ENCODE measurements at places on chromosomes 16 and 17. TPM values are rescaled to one million over a fixed set of nuclear protein-coding genes. Genes with fewer than 3 reads are reported as not detected.

The MT1G gene
- 3.9 TPM for polyA plus RNA-seq

The TP53TG3 gene
- polyA plus RNA-seq, result not detected

The ZFPM1 gene
- polyA plus RNA-seq, result 0.90 TPM

The CLEC18A gene
- polyA plus RNA-seq, result 0.07 TPM

The ADAMTS18 gene
- polyA plus RNA-seq, result not detected

DNA sequence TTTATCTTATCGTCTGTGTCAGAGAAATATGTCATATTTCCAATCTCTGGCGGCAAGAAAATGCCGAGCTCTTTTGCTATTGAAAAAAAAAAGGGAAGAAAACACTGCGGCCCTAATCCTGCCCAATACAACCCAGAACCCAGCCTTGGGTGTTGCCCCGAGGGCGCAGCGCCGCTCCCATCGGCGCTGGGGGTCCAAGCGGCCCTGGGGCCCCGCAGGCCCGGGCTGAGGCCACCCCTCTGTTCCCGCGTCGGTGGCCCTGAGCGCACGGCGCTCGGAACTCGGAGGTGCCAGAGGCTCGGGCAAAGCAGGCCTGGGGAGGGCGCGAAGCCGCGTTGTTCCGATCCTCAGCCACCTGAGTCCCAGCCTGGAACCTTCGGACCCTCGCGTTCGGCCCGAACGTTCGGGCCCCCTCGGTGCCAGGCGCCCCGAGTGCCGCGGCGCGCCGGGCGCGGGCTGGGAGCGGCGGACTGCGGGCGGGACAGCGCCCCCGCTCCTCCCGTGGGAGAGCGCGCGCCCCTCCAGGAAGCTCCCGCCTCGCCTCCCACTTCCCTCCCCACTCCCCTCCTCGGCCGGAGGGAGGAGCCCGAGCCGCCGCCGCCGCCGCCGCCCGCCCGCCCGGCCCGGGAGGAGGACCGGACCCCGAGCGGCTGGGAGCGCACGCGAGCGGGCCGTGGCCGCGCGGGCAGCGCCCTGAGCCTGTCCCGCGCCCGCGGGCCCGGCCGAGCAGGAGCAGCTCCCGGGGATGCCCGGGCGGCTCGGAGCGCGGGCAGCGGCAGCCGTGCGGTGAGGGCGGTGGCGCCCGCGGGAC lies at the start of gene CPNE2:
CPNE2 (plus strand) TSS at position 609 of the 811 bp plus-strand sequence. CDS start 18,160 bp downstream, outside the sequence.
- no peak for DNase-seq

DNA sequence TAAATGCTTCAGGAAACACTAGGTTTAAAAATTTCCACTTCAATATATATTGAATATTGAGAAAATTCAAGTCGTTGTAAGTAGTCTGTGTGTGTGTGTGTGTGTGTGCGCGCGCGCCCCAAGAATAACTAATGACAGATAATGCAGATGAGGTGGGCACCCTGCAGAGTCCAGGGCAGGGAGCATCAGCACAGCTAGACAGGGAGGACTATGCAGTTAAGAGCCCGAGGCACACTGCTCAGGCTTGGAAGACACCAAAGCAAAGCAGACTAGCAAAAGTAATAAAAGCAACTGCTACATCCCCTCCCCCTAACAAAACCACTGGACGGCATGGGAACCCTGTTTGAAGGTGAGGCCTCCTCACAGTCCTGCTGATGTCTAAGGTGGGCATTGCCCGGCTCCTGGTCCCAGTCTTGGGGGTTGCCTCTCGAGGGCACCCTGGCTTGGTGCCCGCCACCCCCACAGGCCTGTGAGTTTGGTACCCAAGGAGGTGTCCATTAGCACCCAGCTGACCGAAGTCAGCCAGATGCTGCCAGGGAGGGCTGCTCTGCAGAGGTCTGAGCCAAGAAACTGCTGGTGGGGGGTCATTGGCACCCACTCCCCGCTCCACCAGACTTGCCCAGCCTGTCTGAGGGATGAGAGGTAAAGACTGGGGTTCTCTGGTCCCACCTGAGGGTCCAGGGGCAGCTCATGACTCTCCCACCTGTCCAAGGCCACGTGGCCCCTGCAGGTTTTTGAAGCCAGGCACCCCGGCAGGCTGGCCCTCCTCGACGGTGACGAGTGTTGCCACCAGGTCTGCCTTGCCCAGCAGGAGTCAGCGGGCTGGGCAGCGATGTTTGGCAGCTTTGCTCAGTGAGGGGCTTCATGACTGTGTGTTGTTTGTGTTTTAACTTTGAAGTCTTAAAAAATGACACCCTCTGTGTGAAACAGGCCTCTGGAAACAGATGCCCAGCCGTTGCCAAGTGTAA lies 18.7 kb downstream of the LRRC75A start:
- DNase-seq, result no peak

GRCh38 chr17:81020767-81021497 lies 14.0 kb upstream of the BAIAP2 start:
- DNase-seq, result no peak

DNA sequence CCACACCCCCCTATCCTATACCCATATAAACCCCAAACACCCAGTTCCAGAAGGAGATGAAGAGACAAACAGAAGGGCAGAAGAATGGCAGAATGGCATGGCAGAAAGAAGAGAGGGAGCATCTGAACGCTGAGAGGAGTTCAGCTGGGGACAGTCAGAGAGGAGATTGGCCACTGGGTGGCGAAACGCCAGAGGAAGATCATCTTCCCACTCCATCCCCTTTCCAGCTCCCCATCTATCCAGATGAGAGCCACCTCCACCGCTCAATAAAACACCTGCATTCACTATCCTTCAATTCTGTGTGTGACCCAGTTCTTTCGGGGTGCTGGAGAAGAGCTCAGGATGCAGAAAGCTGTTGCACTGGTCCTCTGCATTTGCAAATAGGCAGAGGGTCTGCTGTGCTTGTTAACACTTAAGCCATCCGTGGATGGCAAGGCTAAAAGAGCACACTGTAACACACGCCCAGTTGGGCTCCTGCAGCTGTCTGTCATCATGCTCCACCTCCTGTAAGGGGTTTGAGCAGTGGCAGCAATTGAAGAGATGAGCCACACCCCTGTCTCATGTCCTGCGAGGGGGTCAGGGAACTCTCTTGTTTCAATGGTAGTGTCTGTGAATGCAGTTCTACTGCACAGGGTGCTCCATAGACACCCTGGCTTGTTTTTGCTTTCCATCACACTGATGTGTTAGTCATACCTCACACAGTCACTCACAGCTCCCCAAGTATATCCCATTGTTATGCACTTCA lies 1034.8 kb upstream of the RBFOX1 start:
- DNase-seq, result no peak

DNA sequence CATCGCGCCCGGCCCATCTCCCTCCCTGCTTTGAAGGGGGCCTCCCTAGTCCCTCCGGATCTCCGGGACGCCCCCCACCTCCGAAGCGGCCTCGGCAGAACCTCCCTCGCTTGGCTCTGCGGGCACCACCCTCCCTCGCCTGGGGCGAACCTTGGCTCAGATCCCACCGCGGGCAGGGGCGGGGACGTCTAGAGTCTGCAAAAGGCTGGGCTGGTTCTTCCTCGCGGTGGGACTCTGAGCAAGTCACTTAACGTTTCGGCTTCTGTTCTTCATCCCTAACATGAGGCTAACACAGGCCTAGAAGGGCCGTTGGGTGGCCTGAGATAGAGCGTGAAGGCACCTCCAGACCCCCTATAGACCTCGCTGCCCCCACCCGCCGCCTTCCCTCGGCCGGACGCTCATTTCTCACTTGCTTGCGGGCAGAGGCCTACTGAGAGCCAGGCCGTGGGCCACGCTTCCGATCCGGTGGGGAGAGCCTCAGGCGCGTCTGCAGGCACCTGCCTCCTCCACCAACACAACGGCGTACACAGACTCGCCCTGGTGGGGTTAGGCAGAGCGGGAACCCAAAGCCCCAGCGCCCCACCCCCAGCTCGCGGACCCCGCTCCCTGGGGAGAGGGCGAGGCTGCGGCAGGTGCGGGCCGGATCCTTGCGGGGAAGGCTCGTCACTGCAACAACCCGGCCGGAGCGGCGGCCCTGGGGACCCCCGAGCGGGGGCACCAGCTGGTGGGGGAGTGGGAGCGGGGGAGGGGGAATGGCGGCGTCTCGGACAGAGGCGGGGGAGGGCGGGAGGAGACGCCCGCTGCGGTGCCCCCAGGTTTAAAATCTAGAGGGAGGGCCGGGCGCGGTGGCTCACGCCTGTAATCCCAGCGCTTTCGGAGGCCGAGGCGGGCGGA lies 5.4 kb downstream of the MYO1C start:
- peak; percentile 72 for DNase-seq

DNA sequence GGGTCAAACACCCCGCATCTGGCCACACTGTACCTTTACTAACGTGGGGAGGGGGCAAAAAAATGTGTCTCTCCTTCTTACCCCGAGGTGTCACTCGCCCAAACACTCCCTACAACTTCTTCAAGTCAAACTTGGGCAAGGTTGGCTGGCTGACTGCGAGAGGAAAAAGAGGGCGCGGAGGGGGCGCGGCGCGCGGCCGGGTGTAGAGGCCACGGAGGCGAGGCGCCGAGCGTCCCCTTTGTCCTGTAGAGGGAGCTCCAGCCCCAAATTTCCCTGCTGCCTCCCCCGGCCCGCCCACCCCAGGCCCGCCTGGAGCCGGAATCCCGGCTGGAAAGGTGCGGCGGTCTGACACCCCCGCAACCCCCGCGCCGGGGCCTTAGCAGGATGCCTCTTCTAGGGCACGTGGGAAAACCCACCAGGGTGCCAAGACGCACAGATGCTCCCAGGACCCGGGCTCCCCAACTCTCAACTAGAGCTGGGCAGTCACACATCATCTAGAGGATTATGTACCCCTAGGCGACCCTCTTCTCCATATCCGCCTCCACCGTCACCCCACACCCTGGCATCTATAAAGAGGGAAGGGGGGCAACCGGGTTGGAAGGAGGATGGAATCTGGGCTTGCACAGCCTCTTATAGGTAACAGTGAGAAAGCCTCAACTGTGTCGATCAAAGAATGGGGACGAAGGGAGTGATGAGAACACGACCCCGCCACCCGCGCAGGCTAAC lies 4.2 kb downstream of the IRX3 start:
- DNase-seq, result peak; percentile 34

DNA sequence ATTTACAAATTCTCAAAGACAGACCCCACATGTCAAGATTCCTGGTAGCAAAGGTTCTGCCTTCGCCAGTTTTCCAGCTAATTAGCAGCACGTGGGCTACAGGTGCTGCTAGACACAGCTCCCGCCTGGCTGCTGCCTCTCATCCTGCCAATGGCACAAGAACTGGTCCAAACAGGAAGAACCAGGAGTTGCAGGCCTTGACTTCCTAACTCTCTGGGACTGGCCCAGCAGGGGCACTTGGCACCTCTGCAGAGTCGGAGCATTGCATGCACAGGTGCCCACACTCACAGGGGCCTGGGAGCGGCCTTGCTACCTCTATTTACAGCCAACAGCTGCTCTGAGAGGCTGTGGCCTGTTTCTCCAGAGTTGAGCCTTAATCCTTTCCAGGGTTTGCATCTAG lies 39.6 kb downstream of the TK2 start:
- DNase-seq, result no peak

DNA sequence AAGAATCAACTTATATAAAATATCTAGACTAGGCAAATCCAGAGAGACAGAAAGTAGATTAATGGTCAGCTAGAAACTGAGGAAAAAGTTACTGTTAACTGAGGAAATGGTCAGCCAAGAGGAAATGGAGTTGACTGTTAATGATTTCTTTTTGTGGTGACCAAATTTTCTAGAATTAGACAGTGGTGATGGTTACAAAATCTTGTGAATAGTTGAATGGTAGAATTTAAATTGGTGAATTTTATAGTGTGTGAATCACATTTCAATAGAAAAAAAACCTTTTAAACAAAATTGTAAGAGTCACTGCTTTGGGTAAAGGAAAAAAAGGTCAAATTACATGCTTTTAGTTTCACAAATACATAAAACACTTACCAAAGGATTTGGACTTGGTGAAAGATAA lies 30.0 kb downstream of the APPBP2 start:
- DNase-seq, result no peak

DNA sequence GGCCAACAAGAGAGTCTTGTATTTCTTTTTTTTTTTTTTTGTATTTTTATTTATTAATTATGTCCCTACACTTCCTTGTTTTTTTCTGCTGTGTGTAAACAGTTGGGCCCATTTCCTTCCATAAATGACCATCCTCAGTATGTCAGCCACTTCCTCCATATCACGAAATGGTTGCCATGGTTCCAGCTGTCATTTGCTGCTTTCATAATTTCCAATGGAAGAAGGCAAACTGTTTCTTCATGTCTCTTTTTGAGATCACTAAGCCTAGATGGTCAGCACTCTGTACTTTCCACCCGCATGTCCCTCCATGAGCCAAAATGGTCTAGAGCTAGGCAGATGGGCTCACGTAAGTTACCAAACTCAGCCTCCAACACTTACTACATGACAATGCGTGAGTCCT lies 133.5 kb upstream of the FOXF1 start:
- DNase-seq, result no peak

GRCh38 chr16:67158637-67159600 lies 790 bp downstream of the TRADD start:
- peak; percentile 53 for DNase-seq

- no peak for DNase-seq
Measured at GRCh38 chr17:17909078-17909477, 63.1 kb downstream of the TOM1L2 start.
